IPS-NIHi11 (cell line): ENCODE measurements at places on chromosomes 16 and 17.

GRCh38 chr16:86502856-86503748 lies 7.2 kb upstream of the FOXF1 start:
- DNase-seq, result no peak

- peak; percentile 44 for DNase-seq
Measured at GRCh38 chr16:11049396-11050059, 105.2 kb downstream of the CLEC16A start.

- no peak for DNase-seq
Measured at GRCh38 chr17:34776456-34777443, 184.5 kb downstream of the CCT6B start.

DNA sequence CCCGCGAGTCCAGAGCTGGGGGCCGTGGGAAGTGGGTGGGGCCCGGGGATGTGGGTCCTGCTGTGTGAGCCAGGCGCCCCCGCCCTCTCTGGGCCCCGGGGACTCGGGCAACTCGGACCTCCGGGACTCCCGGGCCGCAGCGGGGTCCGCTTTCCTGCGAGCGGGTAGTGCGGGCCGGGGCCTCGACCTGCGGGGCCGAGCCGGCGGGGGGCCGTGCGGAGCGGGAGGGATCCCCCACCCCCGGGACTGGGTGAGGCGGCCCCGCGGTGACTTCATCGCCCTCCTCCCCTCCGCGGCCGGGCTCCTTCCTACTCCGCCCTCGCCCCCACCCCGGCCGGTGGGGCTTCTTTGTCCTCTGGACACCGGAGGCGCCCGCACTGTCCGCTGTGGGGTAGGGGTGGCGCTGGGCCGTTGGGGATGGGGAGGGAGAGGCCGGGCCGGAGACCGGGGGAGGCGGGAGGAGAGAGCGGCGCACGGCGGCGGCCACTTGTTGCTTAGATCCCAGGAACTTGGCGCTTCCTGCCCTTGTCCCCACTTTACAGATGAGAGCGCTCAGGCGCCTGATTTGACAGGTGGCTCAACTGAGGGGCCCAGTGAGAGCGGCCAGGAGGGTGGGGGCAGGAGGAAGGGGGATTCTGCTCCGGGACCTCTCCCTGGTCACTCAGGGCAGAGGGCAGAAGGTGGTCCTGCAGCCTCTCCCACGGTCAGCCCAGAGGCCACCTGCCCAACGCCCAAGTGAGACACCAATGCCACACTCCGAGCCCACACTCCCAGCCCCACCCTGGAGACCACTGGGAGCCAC lies 874 bp downstream of the CMTM3 start:
- peak; percentile 73 for DNase-seq

DNA sequence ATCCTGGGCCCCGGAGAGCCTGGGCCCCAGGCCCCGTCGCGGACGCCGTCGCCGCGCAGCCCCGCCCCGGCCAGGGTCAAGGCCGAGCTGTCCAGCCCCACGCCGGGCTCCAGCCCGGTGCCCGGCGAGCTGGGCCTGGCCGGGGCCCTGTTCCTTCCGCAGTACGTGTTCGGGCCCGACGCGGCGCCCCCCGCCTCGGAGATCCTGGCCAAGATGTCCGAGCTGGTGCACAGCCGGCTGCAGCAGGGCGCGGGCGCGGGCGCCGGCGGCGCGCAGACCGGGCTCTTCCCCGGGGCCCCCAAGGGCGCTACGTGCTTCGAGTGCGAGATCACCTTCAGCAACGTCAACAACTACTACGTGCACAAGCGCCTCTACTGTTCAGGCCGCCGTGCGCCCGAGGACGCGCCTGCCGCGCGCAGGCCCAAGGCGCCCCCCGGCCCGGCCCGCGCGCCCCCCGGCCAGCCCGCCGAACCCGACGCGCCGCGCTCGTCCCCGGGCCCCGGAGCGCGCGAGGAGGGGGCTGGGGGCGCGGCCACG lies 36.8 kb upstream of the ZC3H18 start:
- peak; percentile 78 for DNase-seq

DNA sequence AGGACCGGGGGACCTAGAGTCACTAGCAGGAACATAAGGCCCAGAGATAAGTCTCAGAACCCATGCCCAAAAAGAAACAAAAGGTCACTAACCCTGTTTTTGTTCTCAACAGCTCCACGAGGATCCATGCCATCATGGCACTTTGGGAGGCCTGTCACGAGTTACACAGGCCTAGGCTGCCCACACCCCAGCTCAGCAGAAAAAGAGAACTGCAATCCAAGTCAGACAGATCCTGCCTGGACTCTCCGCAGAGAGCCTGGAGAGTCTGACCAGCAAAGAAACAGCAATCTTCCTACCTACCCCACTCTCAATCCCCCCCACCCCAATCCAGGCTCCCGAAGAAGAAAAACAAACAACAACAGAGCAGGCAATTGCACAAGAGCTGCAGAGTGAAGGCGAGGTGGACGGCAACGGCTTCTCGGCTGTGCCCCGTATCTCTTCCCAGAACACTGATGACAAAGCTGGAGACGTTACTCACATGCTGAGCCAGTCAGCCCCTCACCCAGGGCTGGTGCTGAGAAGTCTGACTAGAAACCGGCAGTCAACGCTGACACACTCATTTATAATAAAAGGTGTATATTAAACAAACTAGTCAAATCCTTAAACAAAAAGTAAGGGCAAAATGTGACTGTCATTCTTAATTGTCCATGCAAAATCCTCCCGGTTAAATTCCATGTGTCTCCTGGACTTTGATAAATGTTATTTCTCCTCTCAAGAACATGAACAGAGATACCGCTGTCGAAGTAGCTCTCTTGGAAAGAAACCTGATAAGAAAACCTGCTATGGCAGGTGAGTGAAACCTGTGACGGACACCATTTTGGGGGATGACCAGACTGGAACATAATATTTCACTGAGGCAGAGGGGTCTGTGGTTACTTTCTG lies 89.3 kb downstream of the SMG6 start:
- no peak for DNase-seq

GRCh38 chr16:30991052-30991451 lies 6.0 kb downstream of the HSD3B7 start:
- no peak for DNase-seq

GRCh38 chr16:7653746-7654461 lies 321.3 kb downstream of the RBFOX1 start:
- DNase-seq, result no peak

DNA sequence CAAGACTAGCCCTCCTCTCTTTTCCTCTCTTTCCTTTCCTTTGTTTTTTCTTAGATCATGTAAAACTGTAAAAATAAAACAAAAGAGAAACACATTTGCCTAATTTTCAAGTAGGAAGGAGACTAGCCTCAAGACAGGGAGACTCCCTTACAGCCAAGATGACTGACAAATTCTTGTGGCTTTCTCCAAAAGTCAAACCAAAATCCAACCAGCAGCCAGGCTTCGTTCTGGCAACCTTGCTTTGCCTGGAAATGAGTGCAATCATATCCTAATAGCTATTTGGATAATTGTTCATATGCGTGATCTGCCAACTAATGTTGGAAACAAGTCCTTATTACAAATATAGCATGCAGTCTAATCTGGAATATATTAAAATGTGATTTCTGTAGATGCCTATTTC lies 868.9 kb upstream of the SOX9 start:
- DNase-seq, result no peak

- peak; percentile 65 for DNase-seq
Measured at GRCh38 chr17:31269578-31269983, 27.5 kb downstream of the OMG start.
